COLO829 (cell line): ENCODE measurements at places on chromosomes 7 and 10.

- DNase-seq: no peak
Observed at GRCh38 chr10:127971963-127972615, 65.2 kb downstream of the PTPRE start.

DNA sequence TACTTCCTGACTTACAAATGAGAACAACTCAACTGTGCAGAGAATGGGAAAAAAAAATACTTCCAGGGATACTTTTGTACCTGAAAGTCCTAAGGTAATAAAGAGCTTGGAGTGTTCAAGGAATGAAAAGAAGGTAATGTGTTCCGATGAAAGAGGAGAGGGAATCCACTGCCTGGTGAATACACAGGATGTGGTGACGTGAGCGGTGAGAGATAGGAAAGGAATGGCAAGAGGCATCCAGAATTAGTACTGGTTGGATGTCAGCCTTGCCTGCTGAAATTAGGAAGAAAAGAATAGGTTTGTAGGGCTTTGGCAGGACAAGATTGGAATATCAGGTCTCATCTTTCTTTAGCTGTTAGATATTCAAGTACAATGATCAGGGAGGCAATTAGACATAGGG, 347.7 kb downstream of the POM121L12 start:
- no peak for DNase-seq

GRCh38 chr7:94366832-94367231, 27.9 kb upstream of the COL1A2 start:
- no peak for DNase-seq

- no peak for DNase-seq
Observed at GRCh38 chr10:67853512-67853911, 15.5 kb upstream of the DNAJC12 start.

GRCh38 chr7:55100544-55101327, 81.9 kb downstream of the EGFR start:
- DNase-seq: no peak

DNA sequence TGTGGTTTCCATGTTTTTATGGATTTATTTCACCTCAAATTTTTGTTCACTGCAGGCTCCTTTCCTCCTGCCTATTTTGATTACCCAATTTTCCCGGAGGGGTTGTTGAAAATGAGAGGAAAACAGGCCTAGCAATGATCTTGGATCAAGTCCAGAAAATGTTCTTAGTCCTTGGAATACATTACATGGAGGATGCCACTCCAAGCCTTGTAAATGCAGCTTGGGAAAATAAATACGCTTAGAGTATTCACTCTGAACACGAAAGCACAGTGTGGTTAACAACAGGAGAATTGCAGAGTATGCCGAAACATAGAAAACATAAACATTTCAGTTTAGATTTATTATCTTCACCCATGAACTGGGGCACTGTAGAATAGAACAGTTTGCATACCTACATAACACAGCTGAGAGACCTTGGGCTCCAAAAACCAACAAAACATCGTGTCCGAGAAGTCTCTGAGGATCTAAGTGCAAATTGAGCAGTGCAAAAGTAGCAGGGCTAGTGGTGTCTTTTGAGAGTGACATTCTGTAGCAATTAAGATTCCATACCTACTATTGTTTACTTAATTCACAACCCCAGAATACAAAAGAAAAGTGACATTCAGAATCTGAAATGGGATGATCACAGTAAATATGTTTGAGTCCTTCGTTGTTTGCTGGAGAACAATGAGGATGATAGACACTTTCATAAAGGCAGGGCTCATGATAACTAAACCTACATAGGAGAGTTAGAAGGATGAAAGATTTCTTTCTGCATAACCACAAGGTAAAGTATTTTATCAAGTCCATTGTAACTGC, 7.6 kb upstream of the CD36 start:
- no peak for DNase-seq

DNA sequence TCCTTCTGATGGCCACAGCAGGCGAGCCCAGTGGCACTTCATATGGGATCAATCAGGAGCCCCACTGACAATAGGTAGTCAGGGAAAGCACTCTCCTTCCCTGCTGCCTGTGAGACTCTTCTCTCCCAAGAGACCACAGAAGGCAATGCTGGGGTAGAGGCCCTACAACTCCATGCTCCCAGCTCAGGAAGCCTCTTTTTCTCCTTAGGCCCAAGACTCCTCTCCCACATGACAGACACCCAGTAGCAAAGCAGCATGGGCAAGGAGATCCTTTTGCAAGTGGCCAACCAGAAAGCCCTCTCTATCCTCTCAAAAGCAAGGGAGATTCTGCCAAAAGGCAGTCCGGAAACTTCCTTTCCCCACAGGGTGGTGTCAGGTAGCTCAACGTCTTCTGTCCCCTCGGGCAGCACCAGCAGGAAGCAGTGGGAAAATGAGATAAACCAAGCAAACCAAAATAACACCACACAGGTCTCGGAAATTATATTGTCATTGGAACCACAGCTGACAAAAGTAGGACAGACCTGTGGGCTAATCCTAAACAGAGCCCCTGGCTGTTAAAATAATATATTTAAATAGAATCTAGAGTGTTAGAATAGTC, 172.7 kb upstream of the GDF10 start:
- no peak for DNase-seq
